Stimulated activated CD8-positive, alpha-beta memory T cell treated with anti-CD3 and anti-CD28 coated beads, Interleukin-2, amount 100 ng/mL, for 1 hour (primary cell): ENCODE measurements at places on chromosomes 5 and 9.

DNA sequence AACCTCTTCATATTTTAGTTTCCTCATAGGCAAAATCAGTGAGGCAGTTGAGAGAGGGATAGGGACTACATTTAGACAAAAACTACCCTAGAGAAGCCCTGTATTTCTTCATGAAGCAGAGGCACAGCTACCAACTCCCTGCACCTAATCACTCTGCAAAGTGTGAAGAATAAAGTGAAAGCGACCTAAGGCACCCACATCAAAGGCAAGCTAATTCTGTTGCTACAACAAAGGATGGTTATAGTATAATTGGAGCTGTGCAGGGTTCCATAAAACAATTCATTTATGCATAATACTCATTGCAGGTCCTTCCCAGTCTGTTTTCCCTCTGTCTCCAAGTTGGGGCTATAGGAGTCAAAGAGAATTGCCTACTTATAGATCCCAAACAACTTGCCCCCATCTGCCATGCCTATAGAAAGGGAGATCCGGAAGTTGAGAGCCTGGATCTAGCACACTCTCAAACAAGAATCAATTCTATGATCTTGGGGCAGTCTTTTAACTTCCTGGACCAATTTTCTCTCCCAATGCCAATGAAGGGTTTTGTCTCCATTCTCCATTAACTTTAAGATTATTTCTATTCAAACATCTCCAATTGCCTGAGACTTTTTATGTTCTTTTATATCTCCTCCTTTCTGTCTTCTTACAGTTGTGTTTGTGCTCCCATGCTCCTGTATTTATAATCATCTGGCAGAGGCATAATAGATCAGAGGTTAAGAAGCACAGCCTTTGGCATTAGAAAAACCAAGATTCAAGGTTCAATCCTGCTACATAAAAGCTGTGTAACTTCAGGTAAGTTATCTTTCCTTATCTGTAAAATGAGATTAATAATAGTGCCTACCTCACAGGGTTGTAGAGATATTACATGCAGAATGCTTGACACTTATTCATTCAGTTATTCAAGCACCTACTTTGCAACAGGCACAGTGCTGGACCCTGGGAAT lies 56.0 kb upstream of the PTGER4 start:
- DNase-seq = no peak

- no peak for DNase-seq
Measured at GRCh38 chr5:111528056-111528455, 15.7 kb upstream of the STARD4 start.

- no peak for DNase-seq
Measured at GRCh38 chr5:108003178-108003577, 332.4 kb upstream of the EFNA5 start.

DNA sequence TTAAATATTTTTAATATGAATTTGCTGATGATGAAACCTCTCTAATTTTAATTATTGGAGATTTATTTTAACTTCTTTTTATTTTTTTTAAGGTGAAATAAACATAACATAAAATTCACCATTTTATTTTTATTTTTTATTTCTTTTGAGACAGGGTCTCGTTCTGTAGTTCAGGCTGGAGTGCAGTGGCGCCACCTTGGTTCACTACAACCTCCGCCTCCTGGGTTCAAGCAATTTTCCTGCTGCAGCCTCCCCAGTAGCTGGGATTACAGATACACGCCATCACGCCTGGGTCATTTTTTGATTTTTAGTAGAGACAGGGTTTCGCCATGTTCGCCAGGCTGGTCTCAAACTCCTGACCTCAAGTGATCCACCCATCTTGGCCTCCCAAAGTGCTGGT lies 402.9 kb downstream of the PRR16 start:
- no peak for DNase-seq

GRCh38 chr9:33924978-33925797 lies 108.2 kb downstream of the UBE2R2 start:
- no peak for DNase-seq

- DNase-seq = no peak
Measured at GRCh38 chr5:122184676-122185255, 55.4 kb downstream of the ZNF474 start.

GRCh38 chr9:107213561-107214028 lies 69.5 kb upstream of the RAD23B start:
- peak; percentile 2 for DNase-seq

- no peak for DNase-seq
Measured at GRCh38 chr5:58009754-58010153, 450.1 kb downstream of the PLK2 start.

- no peak for DNase-seq
Measured at GRCh38 chr5:90153031-90153430, 256.5 kb downstream of the CETN3 start.

- DNase-seq = no peak
Measured at GRCh38 chr5:170294057-170294456, 3.5 kb downstream of the LCP2 start.

GRCh38 chr5:38827525-38827924 lies 18.3 kb upstream of the OSMR start:
- no peak for DNase-seq

GRCh38 chr5:136018814-136019783 lies 9.7 kb upstream of the TGFBI start:
- no peak for DNase-seq

- DNase-seq = no peak
Measured at GRCh38 chr9:5364294-5365024, 24.8 kb upstream of the RLN1 start.

- no peak for DNase-seq
Measured at GRCh38 chr5:174482607-174483024, 241.8 kb upstream of the MSX2 start.

DNA sequence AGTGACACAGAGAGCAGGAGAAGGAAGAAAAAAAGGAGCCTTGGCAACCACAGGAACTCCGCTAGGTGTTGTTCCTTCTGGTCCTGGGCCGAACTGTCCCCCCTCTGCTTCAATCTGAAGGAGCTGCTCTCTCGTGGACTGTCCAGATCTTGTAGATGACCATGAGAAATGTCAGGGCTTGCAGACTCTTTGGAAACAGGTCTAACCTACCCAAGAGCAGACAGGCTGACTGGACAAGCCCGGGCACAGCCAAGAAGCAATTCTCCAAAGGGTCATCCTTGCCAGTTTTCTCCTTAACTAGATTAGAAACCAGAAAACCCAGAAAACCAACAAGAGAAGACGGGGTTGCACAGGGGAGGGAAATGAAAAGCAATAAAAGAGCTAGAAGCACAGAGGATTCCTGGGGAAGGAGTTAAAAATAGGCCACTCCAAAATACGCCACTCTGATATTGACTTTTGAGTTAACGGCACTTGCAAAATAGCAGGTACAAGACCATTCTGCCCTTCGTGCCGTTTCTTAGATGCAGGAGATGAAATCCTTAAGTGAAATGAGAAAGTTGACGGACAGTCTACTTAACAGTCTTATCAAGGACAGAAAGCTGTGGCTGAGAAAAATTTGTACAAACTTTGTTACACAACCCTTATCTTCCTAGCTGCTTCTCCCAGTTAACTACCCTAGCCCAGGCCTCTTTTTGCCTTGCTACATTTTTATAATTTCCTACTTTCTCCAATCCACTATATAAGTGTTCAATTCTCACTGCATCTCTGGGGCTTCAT lies 5.8 kb downstream of the GCNT4 start:
- DNase-seq = no peak

DNA sequence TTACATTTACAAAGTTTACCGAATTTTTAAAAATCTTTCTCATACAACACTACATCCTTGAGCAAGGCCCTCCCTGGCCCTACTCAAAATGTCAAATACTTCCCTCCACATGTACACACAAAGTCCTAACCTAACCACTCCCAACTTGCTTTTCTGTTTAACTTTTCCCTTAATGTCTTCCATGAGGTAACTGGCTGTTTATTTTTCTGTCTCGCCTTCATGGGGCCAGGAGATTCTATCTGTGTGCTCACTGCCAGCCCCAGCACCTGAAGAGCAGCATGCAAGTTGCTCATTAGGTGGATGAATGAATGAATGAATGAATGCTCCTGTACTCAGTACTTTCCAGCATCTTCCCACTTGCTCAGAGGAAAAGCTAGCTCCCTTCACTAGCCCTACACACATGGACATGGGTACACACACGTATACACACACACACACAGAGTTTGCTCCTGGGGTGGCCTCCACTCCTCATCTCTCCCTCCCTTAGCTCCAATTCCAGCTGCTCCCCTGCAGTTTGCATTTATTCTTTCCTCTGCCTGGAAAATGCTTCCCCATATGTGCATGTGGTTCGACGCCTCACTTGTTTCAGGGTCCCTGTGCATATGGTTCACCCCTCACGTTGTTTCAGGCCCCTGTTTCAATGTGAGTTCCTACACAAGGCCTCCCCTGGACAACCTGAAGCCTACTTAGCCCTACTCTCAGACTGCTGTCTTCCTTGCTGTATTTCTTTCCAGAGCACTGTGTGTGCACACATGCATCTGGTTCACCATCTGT lies 165.2 kb downstream of the ROR2 start:
- no peak for DNase-seq

DNA sequence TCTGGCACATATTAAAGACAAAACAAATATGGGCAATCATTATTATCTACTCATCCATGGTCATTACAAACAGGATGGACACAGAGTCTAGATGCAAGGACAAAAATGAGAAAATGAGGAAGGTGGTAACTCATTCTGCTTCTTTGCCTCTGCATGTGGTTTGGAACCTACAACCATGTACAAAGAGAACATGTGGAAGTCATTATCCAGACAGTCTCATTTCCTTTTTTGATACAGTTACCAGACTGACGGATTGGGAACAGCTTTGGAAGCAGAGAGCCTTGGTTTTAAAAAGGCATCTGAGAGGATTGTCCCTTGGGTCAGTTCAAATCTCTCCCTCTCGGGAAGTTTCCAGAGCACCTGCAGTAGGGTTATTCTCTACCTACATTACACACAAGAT lies 433.4 kb upstream of the TNC start:
- DNase-seq = no peak
